ENCODE measurements at places on chromosomes 13 and 19.

DNA sequence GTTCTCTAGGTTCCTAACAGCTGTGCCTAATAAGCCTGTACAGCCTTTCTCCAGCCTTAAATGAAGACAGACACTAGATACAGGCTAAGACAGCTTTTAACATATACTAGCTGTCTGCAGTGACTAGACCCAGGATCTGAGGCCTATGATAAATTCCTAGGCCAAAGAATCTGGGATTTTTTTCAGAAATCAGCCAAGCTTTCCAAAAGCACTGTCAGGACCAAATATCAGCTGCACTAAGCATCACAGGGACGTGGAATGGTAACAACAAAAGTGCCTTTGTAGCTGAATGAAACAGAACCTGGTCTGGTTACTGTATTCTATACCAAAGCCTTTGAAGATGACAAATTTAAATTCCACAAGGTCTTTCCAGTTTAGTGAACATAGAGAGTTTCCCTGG, 77.9 kb upstream of the DOCK9 start:
- DNase-seq, result no peak

DNA sequence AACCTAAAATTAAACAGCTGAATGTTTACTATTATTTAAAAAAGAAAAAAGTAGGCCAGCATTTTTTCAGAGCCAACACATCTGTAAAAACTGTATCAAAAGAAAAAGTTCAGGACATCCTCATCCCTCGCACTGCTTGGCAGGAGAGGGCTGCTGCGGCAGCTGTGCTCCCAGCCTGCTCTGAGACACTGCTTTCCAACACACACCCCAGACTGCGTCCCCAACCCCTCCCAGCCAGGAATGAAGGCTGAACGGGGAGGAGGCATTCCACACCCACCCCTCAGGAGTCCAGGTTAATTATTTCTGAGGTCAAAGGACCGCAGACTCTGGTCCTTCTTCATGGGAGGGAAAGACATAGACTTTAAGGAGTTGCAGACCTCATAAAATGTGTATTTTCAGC, 43.1 kb downstream of the COL4A1 start:
- no peak for DNase-seq

DNA sequence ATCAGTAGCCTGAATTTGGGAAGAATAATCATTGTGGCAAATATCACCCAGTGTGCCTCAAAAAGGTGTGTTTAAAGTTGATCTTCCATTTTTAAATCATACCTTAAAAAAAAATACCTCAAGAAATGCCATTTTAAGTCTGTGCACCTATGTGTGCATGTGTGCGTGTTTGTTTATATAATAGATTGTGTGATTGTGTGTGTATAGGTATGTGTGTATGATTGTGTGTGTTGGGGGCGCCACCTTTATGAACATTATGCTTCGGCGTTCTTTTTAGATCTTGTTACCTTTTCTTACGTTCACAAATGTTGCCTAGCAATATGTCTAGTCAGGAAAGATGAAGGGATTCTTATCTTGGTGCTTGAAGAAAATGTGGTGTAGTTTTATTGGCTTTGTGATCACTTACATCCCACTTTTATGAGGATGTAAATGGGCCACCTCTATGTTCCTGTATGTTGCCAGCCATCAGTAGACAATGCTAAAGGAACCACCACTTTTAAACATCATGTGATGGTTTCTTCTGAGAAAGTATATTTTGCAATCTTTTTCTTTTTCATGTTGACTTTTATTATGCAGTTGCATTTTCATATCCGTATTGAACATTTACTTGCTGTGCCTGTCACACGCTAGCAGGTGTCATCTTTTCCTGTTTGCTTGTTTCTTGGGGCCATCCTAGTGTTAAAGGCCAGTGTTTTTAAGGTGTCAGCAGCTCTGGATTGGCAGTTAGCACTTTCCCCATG, 2.2 kb upstream of the IRS2 start:
- no peak for DNase-seq

DNA sequence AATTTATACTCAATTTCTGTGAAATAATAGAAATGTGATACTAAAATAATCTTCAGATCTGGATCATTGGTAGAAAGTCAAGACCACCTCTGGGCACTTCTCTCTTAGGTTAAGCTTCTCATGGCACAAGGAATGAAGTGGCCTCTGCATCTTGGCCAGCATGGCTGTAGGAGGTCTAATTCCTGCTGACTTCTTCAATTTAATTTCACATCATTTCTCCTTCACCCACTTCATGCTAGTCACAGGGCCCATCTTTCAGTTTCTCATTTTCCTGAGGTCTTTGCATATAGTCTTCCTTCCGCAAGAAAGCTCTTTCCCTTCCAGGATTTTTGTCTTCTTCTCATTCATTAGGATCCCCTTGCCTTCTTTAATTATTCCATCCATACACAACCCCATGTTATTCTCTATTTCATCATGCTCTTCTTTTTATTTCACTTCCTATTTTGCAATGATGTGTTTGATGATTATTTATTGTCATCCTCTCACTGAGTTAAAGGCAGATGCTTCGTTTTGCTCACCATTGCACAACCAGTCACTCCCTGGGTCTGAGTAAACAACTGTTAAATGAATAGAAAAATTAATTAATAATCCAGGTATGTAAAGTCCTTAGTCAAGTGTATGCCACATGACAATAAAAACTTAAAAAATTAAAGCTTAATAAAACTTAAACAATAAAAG, 397.4 kb downstream of the SPRY2 start:
- no peak for DNase-seq

- DNase-seq, result no peak
These were observed 30.0 kb upstream of the TPT1 start for GRCh38 chr13:45370922-45371406.

DNA sequence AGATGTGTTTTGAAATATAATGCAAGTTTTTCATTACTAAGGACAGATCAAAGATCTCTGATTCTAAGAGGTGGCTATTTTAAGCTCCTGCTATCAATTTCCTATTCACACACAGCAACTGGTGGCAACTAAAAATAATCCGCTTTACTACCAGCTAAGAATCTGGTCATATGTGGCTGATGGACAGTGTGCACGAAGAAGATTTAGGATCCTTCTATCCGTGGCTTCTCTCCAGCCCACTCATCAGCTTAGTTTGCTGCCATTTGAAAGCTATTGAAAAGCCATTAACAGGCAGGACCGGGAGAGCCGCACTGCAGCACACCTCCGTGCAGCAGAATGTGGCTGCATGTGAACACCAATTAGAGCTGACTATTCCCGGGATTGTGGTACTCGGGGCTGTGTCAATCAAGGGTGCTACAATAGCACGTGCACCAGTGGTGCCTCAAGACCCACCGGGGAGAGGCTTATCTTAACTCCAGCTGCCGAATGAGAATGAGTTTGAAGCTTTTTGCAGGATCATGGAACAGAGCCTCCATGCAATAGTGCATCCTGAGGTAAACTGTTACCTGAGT, at the start of gene MYO16:
Gene MYO16, plus strand, starts transcription at position 431 of the 572 bp plus-strand sequence. CDS start 234 bp downstream, outside the sequence.
- DNase-seq, result no peak

- DNase-seq, result no peak
These were observed 2.7 kb upstream of the ZBTB7A start for GRCh38 chr19:4069331-4069959.

DNA sequence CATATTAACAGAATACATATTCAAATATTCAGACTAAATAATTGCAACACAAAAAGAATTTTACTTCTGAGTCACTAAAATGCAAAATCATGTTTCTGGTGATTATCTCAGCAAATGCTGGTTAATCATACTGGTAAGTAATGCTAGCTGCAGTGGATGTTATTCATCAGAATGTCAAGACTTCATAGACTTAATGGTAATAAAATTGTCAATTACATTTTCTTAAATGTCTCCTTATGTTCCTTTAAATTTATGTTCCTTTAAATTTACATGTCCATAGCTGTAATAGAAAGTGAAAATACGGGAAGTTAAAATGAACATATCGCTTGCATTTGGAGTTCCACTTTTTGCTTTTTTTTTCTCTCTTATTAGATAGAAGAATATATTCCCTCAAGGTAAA, 853.0 kb downstream of the SLITRK6 start:
- no peak for DNase-seq

DNA sequence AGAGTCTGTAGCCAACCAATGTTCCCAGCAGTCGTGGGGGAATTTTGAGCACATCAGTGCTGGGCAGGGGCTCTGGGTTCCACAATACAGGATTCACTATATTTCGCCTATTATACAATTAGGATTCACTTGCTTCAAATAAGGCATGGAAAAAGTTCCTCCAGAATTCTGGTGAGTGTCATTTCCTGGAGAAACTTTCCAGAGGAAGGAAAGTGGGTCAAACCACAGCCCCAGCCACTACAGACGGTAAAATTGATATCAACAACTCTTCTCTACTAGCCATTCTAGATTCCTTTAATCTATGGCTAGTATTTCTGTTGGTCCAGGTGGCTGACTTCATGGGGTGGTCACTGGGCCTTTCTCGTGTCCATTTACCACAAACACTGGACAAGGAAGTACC, 10.5 kb downstream of the MYCBP2 start:
- no peak for DNase-seq

All from GOT3 (cell line).